ENCODE measurements at places on chromosomes 2 and 18. TPM values are rescaled to one million over a fixed set of nuclear protein-coding genes. Genes with fewer than 3 reads are reported as not detected.

Gene RUFY4
- total RNA-seq = not detected

DNA sequence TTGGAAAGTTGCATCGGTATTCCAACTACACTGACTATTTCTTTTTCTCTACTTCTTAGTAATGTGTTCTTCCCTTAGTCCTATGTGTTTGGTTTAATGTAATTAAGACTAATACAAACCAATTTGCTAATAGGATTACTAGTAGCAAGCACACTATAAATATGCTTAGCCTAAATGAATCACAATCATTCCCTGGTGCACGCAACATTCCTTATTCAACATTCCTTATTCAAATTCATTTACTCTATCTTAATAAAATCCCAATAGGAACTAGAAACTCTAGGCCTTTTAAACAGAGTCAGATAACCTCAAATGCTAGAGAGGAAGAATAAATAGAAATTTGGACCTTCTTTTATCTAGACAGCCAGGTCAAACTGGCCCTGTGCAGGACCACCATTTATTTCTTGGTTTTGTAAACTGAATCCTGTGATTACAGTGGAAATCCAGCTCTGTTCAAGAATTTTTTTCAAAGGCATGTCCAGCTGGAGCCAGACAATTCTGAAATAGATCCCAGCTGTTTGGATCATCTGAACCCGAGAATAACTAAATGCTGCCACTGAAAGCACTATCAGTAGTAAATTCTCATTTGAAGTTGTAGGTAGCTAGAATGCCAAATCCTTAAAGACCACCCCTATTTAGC lies 103.1 kb downstream of the PPP1R1C start:
- DNase-seq = no peak

GRCh38 chr2:5985536-5986385 lies 293.6 kb downstream of the SOX11 start:
- no peak for DNase-seq

GRCh38 chr2:201132518-201132917 lies 16.6 kb downstream of the CFLAR start:
- DNase-seq = no peak

- no peak for DNase-seq
Observed at GRCh38 chr2:210562091-210562490, 5.7 kb downstream of the CPS1 start.

GRCh38 chr2:29850794-29851193 lies 70.6 kb downstream of the ALK start:
- DNase-seq = no peak

Measured in cardiac septum (tissue), 1 donor.